ENCODE measurements at places on chromosomes 6 and 20.

DNA sequence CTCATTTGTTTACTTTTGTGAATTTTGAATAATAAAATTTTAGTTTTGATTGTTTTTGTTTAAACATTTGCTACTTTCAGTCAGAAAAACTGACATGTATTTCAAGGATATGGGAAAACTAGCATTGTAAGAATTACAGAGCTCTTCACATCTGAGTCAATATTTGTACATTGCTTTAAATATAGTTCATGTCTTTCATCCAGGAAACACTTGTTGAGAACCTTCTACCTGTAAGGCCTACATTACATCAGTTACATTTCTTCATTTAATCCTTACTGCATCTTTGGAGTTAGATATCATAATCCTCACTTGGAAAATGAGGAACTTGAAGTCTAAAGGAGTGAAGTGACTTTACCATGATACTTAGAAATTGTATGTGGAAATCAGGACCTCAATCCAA is 242.9 kb downstream of the KCNQ5 start:
- no peak for DNase-seq

- no peak for DNase-seq
These were observed 15.0 kb upstream of the SLC13A3 start for GRCh38 chr20:46666306-46666705.

DNA sequence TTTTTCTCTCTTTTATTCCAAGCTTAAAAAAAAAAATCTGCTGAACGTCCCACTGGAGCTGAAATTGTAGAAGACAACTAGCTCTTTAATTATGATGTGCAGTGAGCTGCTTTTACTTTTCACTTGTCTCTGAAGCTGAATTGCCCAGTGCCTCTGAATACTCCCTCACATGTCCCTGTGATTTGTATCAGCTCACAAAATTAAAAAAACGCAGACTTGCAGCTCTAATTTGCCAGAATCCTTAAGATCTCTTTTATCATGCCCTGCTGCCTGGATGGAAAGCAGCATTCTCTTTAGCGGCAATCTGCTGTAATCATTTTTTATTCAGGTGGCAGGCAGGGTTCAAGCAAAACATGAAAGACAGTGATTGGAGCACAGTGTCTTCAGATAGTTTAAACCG is 443.8 kb upstream of the SPTLC3 start:
- no peak for DNase-seq

- peak; percentile 58 for DNase-seq
These were observed 68.4 kb downstream of the VEGFA start for GRCh38 chr6:43838276-43839036.

- DNase-seq: no peak
These were observed 11.6 kb downstream of the AURKA start for GRCh38 chr20:56380375-56380774.

DNA sequence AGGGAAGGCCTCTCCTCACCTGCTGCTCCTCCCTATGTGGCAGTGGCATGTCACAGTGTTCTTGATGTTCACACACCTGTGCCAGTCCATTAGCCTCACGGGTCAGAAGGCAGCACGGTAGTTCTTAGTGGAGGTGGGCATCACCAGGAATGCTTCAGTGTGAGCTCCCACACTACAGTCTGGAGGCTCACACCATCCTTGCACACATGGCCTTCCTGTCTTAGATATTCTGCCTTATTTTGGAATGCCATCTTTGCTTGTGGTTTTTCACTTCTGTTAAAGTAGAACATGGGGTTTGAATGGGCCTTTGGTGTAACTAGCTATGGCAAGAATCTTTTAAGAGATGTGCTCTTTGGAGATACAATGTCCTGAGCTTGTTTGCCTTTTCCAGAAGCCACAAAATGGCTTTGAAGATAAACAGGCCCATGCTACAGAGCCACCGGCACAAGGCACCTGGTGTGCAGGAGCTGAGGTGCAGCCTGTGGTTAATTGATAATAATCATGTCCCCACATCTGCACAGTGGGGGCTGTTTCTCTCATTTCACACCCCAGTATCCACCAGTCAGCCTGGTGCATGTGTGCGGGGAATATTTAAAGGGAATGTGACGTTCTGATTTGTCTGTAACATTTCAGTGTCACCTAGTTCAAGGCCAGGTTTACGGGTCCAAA is 3.2 kb upstream of the SLC17A9 start:
- no peak for DNase-seq

GRCh38 chr20:40952136-40952535 is 76.5 kb upstream of the TOP1 start:
- no peak for DNase-seq

DNA sequence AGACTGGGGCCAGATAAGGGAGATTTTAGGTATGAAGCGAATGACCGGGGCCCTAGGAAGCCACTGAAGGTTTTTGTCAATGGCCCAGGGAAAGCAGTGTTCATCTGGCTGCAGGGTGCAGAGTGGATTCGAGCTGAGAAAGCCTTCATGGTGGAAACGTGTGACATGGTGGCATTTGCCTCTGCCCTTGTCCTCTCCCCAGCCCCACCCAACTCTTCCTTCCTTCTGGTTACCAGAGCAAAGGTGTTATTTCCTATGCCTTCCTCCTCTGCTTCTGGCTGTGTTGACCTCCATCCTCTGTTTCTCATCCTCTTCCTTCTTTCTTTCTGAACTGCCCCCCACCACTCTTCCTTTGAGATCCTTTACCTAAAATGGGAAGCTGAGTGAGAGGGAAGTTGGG is 195.1 kb upstream of the SUPT3H start:
- no peak for DNase-seq

Measured in H4 (cell line).